ENCODE measurements at places on chromosomes 2 and 18.

GRCh38 chr2:228793116-228793515, 478.0 kb downstream of the PID1 start:
- DNase-seq: no peak

DNA sequence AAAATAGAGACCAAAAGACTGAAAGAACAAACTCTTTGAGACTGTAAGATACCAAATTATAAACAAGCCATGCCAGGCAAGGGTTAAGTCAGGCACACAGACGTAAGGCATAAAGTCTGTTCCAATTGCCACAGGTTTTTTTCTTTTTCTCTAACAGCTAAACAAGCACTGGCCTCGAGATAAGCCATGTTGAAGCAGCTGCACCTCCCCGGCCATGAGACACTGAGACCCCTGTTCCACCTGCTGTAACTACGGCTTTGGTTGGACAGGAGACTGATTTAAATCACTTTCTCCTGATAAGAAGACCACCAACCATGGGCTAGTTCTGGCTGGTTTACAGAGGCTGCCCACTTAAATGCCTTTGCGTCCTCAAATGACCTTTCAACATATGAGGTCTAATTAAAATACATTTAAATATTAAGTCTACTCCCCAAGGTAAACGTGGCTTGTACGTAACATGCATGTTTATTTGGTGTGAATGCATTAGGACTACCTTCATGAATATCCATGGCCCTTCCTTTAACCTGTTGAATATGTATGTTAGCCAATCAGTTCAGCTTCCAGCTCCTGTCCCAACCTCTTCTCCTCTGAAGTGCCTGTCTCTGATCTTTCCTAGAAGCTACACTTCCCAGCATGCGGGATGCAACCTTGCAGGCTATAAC, 117.2 kb downstream of the CMPK2 start:
- no peak for DNase-seq

GRCh38 chr2:85711578-85712060, 17.5 kb downstream of the GNLY start:
- DNase-seq: no peak

DNA sequence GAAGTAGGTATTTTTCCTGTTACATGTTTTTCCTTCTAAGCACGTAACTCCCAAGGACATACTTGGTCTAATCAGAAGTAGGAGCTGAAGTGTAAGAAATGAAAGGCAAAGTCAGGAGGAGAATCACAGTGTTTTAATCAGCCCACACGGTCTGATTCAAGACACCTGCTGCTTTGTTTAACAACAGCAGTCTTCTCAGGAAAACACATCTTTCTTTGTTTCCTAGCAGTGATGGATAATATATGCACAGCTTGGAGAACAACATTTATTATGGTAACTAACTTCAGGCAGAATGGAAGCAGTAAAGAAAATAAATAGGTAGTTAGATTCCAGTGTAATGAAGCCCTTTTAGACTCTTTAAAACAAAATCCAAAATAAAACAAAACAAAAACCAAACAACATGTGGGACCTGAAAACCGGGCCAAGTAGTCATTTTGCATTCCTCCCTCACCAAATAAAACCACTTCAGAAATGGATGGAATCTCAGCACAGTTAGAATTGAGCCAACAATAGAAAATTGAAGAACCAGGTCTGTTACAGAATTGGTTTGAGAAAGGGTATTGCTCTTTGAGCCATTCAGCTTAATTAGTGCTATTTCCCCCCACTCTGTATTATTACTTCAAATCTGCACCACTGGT, 61.1 kb upstream of the UGP2 start:
- DNase-seq: no peak

GRCh38 chr2:165621086-165621560, 151.6 kb downstream of the CSRNP3 start:
- DNase-seq: no peak
